ENCODE measurements at places on chromosomes 4 and X. TPM values are rescaled to one million over a fixed set of nuclear protein-coding genes. Genes with fewer than 3 reads are reported as not detected.

Gene PABPC1L2A
- total RNA-seq = not detected

Gene CSN1S1
- total RNA-seq = not detected

Gene TGIF2LX
- total RNA-seq = not detected

Gene RIPPLY1
- not detected for total RNA-seq

Gene GLOD5
- total RNA-seq = not detected

Gene CSAG3
- not detected for total RNA-seq

Gene TMSB15A
- 64.7 TPM for total RNA-seq

Gene CPZ
- 0.74 TPM for total RNA-seq

Gene MTMR8
- 0.59 TPM for total RNA-seq

Gene SCLT1
- 13.1 TPM for total RNA-seq

Gene SPIN3
- 2.4 TPM for total RNA-seq

Gene HDAC6
- total RNA-seq = 42.8 TPM

Gene SHROOM4
- 0.59 TPM for total RNA-seq

Gene GJB1
- total RNA-seq = not detected

Gene SLITRK4
- 0.17 TPM for total RNA-seq

Gene SYTL5
- total RNA-seq = 0.17 TPM

Gene FAM47E
- 0.15 TPM for total RNA-seq

Gene TMPRSS11A
- not detected for total RNA-seq

Gene FANCB
- 3.9 TPM for total RNA-seq

Gene NXF2
- total RNA-seq = not detected

Gene ARMCX2
- total RNA-seq = 63.5 TPM

Gene PDCL2
- total RNA-seq = not detected

Gene PPP1R3F
- total RNA-seq = 1.9 TPM

Gene ADH1B
- 2.9 TPM for total RNA-seq

Gene KIT
- total RNA-seq = 0.17 TPM

All from bronchus fibroblast of lung (primary cell).